ENCODE measurements at places on chromosomes 12 and 14. TPM values are rescaled to one million over a fixed set of nuclear protein-coding genes. Genes with fewer than 3 reads are reported as not detected.

Gene PROX2
- not detected for total RNA-seq

Gene ZNF385A
- 0.48 TPM for total RNA-seq

Gene PAPLN
- total RNA-seq, result 0.18 TPM

Gene KRT2
- not detected for total RNA-seq

- no peak for DNase-seq
These were observed 162.9 kb downstream of the LRIG3 start for GRCh38 chr12:58757422-58757821.

- no peak for DNase-seq
These were observed 74.4 kb downstream of the CEP128 start for GRCh38 chr14:80867091-80867490.

DNA sequence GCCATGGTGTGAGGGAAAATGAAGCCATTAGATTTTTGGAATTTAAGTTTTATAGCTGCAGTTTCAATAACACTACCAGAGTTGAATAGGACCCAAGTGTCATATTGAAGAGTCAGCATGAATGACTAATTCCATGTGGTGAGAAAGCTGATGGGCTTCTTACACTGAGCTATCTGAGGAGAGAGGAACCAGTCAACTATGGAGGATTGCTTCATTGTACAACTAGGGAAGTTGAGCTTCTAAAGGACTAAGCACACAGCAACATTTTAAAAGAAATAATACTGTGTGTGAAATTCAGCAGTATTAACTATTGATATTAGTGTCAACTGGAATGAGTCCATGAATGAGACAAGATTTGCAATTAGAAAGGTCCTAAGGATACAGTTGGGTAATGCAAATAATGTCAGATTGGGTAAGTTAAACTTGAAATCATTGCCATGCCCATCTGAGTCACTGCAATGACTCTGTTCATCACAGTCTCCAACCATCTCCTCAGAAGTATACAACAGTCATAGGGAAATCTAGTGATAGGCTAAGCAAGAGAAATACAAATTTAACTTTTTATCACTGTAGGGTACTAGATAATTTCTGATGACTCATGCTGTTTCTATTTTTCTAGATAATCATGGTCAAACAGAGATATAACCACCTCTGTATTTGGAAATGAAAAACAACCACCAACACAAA, 394.2 kb downstream of the FSCB start:
- DNase-seq, result no peak

DNA sequence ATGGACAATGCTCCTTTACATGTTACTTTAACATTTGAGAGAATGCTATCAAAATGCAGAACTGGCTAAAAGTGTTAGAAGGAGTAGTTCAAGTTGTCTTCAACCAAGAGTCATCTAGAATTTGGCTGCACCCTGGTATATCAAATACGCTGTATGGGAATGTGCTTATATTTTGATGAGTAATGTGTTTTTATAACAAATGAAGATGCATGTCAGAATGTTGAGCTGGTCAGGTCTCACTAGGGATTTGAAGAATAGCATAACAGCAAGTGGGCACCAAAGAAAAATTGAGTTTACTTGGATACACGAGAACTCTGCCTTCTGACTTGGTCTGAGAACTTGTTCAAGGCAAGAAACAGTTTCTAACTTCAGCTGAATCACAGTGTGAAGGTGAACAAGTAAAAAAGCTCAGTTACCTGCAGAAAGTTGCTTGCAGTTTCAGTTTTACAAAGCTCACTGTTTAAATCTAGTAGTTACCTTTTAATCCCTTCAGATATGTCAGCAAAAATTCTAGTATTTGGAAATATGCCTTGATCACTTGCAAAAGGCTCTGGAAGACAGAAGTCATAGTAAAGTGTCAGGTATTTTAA, 82.3 kb downstream of the PDE3A start:
- no peak for DNase-seq

DNA sequence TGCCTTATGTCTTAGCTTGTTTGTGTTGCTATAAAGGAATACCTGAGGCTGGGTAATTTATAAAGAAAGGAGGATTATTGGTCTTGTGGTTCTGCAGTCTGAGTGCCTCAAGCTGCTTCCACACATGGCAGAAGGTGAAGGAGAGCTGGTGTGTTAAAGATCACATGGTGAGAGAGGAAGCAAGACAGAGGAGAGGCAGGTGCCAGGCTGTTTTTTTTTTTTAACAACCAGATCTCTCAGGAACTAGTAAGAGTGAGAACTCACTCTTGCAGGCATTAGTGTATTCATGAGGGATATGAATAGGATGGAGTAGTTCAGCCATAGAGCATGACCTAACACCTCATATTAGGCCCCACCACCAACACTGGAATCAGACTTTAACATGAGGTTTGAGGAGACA, 123.4 kb downstream of the CMAS start:
- DNase-seq, result no peak

- DNase-seq, result no peak
These were observed 28.6 kb downstream of the FIGNL2 start for GRCh38 chr12:51819736-51820525.

DNA sequence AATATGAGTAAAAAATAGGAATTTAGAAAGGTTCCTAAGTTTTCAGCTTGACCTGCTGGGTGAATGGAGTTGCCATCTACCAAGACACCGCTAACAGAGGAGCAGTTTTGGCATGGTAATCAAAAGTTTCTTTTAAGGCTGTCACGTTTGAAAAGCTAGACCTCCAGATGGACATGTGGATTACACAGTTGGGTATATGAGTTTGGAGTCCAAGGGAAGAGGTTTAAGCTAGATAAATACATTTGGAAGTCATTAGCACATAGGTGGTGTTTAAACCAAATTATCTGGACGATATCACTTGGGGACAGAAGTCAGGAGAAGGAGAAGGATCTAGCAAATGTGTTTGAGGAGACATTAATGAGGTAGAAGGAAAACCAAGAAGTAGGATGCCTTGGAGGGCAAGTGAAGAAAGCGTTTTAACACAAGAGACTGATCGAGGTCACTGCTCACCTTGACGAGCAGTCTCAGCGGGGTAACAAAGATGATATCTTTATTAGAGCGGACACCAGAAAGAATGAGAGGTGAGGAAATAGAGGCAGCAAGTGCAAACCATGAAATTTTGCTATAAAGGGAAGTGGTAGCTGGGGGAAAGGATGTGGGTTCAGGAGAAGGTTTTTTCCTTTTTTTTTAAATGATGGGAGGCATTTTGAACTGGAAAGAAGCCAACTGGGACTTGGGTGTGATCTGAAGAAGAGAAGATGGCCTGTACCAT, 17.6 kb downstream of the PNP start:
- DNase-seq, result no peak

GRCh38 chr12:85016413-85016812, 19.7 kb downstream of the TSPAN19 start:
- DNase-seq, result no peak

DNA sequence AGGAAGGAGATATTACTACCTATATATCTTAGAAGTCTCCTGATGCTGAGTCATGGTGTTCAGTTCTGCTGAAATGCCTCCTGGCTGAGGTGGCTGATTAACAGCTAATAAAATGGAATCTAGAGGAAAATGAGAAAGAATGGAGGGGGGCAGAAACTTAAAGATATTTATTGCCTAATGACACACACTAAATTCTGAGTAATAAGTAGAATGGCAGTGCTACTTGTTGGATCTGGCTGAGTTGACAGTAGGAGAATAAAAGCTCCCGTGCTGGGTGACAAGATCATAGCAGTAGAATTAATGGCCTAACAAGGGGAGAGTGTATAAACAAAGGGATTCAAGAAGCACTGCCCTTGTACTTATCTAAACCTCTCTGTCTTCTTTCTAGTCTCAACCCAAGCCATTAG, 137.5 kb downstream of the CNTN1 start:
- no peak for DNase-seq

GRCh38 chr12:47025349-47025748, 54.1 kb upstream of the PCED1B start:
- no peak for DNase-seq

DNA sequence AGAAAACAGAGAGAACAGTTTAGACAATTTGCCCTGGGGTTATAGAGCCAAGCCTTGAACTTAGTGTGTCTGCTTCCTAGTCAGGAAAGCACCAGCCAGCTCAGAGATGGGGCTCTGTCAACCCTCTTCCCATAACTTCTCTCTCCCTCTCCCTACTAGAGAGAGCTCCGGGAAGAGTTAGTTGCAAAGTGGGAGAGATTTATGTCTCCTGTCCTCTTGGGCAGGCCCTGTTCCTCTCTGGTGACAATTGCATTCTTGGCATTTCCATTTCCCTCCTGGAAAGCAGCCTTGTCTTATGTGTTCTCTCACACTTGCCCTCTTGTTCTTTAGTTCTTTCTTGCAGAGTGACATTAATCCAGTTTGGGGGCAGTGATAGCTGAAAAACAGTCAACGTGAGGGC, 42.1 kb upstream of the TUNAR start:
- DNase-seq, result no peak

DNA sequence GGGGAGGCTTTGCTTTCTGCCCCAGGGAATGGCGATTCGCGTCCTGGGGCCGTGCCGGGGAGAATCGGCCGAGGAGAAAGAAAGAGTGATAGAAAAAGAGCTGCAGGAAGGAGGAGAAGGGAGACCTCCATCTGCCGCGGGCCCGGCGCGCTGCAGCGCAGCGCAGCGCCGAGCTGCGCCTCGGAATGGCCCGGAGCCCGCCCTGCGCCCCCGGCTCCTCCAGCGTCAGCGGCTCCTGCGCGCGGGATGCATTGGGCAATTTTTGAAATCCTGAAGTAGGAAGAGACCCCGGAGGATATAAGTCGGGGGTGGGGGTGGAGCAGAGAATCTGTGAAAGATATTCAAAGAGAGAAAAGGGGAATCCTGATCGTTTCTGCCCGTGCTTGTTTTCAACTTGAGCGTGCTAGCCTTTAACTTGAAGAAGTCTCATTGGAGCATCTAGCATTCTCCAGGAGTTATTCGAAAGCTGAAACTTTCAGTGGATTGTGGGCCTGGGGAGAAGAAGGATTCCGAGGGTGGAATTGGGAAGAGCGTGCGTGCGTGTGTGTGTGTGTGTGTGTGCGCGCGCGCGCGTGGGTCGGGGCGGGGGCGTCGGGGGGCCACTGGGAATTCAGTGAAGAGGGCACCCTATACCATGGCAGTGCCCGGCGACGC, 441 bp downstream of the PDE3A start:
- no peak for DNase-seq

- DNase-seq, result no peak
These were observed at the start of gene SYT1 for GRCh38 chr12:78864403-78864869. Gene SYT1, plus strand, starts transcription at chr12:78864774.

GRCh38 chr14:82070040-82070439, 536.4 kb upstream of the SEL1L start:
- no peak for DNase-seq

DNA sequence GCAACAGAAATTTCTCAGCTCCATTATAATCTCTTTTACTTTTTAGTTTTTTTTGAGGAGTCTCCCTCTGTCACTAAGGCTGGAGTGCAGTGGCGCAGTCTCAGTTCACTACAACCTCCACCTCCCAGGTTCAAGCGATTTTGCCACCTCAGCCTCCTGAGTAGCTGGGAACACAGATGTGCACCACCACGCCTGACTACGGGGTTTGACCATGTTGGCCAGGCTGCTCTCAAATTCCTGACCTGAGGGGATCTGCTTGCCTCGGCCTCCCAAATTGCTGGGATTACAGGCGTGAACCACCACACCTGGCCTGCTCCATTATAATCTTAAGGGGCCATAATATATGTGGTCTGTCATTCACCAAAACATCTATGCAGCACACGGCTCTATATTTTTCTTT, 23.4 kb downstream of the HNRNPC start:
- DNase-seq, result no peak

DNA sequence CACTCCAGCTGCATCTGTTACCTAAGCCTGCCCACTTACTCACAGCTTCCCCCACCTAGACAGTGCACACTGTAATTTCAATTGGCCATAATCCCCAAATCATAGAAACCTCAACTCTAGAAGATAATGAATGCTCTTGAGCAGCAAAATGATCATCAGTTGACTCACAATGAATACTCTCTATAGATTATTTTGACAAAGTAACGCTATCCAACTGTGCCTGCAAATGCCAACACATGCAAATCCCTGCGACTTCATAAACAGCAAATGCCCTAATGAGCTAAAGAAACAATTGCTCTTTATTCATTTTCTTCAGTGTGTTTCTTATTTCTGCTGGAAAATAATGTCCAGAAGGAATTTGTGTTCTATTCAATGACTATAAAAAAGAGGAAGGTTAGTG, 319.5 kb downstream of the PAWR start:
- no peak for DNase-seq

- DNase-seq, result no peak
These were observed 4.0 kb downstream of the ATG101 start for GRCh38 chr12:52073531-52074381.

DNA sequence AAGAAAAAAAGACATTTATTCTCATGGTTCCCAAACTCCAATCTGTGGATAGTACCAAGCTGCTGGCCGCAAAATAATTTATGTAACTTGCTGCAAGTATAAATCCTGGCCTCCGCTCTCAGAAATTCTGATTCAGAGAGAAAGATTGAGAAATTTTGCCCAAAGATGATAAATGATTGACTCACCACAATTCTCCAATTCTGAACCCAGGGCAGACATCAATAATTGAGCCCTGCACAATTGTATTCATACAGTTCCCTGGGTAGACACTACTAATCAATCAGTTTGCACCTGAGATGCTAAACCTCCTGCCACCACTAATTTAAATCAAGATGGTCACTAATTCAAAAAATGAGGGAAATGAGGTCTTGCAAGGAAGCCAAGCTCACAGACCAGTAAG, 38.2 kb downstream of the TRPV4 start:
- DNase-seq, result no peak

DNA sequence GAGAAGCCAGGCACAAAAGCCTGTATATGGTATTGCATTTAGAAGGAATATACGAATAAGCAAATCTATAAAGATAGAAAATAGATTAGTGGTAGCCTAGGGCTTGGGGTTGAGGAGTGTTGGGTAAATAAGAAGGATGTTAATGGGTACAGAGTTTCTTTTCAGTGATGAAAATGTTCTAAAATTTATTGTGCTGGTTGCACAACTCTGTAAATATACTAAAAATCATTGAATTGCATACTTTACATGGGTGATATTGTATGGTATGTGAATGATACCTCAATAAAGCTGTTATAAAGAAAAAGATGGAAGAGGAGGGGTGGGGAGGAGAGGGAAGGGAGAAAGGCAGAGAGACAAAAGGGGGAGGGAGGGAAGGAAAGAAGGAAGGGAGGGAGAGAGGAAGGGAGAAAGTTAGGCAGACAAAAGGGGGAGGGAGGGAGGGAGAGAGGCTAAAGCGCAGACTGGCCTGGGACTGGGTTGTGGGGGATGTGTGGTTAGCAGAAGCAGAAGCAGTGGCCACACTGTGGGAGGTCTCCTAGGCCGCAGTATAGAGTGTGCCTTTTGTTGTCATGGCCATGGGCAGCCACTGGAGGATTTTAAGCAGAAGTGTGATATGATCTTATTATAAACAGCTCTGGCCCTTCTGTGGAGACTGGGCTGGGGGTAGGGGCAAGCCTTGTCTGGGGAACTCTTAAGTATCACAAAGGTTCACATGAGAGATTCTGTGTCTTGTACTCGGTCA, 73.6 kb upstream of the ELK3 start:
- no peak for DNase-seq

All from activated T-cell treated with anti-CD3 and anti-CD28 coated beads, Interleukin-2, amount 50 U/mL, for 4 hours (primary cell).